ENCODE measurements at places on chromosomes 2 and 18.
A peak's percentile ranks its signal among the peaks of the same experiment; 100 is the strongest.

DNA sequence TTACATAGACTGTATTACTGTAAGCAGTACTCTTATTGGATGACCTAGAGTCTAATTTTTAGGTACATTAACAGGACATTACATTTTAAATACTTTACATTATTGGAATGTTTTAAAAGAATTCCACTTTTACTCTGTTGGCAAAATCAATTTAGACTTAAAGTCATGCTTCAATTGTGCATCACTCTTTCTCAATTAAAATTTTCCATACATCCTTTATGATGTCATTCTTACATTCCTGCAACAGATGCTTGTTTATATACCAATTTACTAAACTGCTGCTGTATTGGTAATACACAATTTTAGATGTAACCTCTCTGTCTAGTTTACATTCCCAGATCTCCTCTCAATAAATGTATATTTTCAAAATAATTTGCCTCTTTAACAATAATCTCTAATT lies 440.1 kb downstream of the ZEB2 start:
- DNase-seq: no peak

- DNase-seq: no peak
Measured at GRCh38 chr2:74515981-74516633, 1.9 kb downstream of the TLX2 start.

DNA sequence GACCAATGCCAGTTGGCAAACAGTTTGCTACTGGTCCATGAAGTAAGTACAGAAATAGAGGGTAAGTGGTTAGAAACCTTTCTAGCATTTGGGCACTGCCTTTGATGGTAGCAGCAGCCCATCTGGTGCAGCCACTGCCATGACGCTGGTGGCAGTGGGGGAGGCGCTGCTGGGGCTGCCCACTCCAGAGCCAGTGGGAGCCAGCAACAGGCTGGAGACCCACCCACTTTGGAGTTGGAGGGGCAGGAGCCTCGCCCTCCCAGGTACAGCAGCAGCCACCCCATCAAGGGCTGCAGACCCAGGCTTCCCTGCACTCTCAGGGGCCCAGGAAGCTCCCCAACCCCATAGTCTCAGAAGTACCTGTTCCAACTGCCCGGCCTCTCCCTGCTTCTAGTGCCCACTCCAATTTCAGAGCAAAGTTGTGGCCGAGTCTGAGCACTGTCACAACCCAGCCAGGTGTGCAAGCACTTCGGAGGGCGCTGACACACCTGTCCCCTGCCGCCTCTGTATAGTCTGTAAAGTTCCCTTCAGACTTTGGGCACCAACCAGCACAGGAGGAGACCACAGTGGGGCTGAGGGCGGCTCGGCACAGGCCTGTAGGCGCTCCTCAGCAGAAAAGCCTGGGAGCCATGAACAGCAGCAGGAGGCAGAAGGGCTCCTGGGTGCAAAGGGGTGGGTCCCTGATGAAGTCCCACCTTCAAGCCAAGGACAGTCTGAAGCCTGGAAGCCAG lies 125.6 kb upstream of the CCDC150 start:
- DNase-seq: no peak

DNA sequence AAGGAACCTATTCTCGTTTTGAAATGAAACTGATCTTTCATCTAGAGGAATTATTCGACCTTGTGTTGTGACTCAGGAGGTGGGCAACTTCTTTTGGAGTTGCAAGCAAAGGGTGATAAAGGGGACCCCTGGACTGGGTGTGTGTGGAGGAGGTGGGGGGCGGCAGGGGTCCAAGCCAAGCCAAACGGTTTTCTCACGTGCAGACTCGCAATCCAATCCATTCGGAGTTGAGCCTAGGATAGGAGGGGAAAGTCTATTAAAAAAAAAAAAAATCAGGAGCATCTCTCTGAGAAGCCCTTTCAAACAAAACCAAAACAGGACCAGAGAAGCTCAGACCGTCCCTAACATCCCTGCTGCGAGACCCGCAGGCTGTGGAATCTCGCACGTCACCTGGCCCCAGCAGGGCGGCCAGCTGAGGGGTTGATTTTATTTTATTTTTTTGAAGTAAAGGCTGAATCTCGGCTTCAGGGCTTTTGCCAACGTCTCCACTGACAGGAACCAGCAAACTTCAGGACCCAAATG lies 3.7 kb upstream of the ZEB2 start:
- DNase-seq: no peak

- DNase-seq: no peak
Measured at GRCh38 chr2:190804182-190804795, 76.3 kb upstream of the GLS start.

DNA sequence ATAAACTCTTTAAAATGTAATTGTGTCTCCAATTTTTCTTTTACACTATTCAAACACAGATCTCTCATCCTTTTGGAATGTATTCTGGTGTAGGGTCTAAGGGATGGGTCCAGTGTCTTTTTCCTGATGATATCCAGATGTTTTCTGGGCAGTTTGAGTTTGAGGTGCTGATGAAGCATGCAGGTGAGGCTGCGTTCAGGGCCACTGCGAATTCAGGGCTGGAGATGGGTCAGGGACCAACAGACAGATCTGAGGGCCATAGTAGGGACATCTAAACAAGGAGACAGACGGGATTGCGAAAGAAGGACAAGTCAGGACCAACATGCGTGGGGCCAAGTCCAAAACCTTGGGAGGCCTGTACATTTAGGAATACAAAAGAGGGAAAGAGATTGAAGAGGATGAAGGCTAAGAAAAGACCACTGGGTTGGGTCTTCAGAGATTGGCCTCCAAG lies 70.2 kb downstream of the ACAA2 start:
- DNase-seq: no peak

- DNase-seq: no peak
Measured at GRCh38 chr2:126784045-126784444, 114.6 kb upstream of the TEX51 start.

GRCh38 chr2:37707393-37707792 lies 36.0 kb upstream of the CDC42EP3 start:
- DNase-seq: no peak

GRCh38 chr2:162126527-162126926 lies 25.5 kb downstream of the GCG start:
- no peak for DNase-seq

DNA sequence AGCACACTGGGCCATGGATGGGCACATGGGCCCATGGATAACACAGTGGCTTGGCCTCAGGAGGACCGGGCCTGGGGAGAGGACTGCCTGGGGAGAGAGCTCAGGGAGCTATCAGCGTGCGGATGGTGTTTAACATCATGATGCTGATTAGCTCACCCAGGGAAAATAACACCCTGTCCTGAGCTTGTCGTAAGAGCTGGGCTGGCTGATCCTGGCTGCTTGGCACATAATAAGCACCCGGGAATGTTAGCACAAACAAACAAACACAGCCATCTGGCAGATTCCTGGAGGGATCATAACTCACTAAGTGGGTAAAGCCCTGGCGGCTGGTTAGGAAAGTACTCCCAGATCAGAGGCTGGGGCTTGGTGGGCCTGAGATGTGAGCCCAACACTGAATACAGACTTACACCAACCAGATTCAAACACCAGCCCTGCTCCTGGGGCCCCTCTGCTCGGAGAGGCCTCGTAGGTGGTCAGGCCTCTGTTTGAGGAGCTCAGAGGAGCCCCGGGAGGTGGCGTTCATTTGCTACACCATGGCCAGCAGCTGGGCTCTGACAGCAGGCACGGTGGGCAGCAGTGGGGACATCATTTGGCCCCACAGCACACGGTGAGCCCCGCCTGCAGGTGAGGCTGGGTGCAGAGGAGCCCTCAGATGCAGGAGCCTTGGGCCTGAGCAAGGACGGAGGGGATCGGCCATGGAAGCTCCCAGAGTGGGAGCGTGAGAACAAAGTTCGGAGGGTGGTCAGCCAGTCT lies 193.4 kb upstream of the HDAC4 start:
- peak; percentile 30 for DNase-seq

DNA sequence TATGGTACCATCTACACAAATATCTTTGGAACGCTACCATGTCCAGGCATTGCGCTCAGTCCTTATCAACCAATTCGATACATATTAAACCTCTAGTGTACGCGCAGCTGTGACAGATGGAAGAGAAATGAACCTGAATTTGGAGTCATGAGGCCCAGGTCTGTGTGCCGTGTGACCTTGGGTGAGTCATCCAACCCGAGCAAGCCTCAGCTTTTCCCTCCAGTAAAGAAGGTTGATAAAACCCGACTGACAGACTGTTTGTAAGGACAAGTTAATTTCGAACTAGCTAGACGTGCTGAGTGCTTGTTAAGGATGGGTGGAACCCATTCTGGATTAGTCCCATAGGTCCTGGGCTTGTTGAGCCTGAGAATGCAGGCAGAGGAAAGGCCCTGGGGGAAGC lies 28.2 kb downstream of the GREB1 start:
- DNase-seq: no peak

DNA sequence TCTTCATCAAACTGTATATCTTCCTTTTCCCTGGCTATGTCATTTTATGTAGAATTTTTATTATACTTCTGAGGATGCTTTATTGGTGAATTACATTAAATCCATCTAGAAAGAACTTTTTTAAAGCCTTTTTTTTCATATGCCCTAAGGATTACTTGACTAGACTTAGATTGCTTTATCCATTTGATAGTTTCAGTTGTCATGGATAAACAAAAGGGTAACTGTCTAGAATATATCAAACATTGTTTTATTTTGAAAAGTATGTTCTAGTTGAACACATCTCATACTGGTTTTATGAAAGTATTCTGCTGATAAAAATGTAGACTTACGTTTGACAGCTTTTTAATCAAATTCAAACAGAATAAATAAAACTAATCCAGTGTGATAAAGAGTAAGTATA lies 639.8 kb downstream of the ARHGAP15 start:
- no peak for DNase-seq

DNA sequence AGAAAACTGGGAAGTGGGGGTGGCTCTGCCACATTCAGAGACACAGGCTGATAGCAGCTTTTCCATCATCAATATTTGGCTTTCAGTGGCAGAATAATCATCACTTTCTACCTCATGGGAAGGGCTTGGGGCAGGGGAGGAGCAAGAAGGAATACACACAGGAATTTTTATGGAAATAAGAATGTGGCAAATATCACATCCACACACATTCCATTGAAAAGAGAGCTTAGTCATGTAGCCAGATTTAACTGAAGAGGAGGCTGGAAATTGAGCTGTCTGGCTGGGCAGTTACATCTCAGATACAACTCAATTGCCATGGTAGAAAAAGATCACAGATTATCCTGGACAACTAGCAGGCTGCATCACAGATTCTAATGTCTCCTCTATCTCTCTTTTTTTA lies 1474.0 kb upstream of the ACVR2A start:
- DNase-seq: no peak

DNA sequence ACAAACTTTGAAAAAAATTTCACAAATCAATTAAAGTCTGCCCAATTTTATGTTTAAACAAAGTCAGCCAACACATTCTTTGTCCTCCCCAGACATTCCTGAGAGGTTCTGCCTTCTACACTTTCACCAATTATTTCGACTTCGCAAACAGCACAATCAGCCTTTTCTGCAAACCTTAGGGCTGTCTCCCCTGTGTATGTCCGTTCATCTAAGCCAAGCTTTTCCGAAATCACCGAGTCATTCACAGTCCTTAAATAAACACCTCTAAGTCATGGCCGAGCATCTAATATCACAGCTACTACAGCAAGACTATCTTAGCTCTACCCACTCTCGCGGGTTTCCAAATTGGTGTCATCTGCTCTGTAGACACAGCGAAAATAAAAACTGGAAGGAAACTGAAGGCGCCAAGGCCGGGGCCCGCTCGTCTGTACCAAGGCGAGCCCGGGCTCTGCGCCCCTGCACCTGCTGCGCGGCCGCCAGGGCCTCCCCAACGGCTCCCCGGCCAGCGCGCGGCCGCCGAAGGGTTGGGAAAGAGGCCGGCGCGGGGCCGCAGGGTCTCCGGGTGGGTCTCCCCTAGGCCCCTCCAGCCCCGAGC lies 730 bp downstream of the ODC1 start:
- no peak for DNase-seq

- DNase-seq: no peak
Measured at GRCh38 chr2:181771356-181771755, 91.0 kb upstream of the NEUROD1 start.

GRCh38 chr2:205771031-205771430 lies 88.7 kb downstream of the NRP2 start:
- no peak for DNase-seq

GRCh38 chr2:181312515-181312927 lies 144.7 kb upstream of the ITGA4 start:
- no peak for DNase-seq
